T-helper 2 cell (primary cell): ENCODE measurements at places on chromosomes 2 and 18.

GRCh38 chr18:35511428-35511827 is 13.7 kb upstream of the INO80C start:
- no peak for DNase-seq

GRCh38 chr18:21489119-21489750 is 111.3 kb downstream of the ESCO1 start:
- no peak for DNase-seq

DNA sequence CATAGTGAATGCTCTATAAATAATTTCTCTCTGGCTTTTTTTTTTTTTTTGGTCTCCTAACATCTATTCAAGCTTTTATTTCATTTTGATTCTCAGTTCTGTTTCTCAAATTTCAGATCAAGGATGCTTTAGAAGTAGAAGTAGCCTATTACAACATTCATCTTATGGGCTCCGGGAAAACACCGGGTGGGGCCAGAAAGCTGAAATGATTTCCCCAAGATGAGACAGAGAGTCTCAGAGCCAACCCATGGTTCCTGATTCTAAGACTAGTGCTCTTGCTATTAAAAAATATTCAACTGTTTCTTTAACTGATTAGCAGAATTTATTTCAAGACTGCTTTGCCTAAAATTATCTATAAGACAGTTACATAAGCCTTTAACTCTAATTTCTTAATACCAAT is 147.2 kb upstream of the CCDC68 start:
- DNase-seq = no peak

DNA sequence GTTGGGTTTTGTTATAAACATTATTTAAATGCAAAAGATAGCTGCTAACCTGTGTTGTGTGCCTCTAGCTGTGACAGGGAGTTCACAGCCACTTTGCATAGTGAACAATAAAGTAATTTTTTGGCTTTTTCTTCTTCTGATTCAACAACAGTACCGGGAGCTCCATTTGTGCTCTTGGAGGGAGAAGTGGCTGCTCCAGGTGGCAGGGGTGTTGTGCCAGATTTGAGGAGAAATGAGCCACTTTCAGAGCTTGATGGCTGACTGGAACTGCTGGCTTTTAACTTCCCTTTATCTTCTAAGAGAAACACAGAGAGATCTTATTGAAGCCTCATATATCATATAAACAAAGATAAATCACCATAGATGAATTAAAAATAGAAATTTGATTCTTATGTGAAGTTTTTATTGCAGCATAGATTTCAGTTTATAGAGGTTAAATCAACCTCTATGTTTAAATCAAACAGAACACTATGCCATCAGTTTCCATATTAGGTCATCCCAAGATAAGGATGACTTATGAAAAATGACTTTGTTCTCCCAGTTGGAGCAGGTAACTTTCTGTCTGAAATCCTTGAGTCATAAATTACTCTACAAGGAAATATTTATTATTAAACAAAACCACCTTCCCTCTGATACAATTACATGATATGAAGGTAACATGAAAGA is 182.0 kb upstream of the SESTD1 start:
- DNase-seq = no peak

- DNase-seq = no peak
Measured at GRCh38 chr2:238682536-238682935, 165.3 kb upstream of the TWIST2 start.

DNA sequence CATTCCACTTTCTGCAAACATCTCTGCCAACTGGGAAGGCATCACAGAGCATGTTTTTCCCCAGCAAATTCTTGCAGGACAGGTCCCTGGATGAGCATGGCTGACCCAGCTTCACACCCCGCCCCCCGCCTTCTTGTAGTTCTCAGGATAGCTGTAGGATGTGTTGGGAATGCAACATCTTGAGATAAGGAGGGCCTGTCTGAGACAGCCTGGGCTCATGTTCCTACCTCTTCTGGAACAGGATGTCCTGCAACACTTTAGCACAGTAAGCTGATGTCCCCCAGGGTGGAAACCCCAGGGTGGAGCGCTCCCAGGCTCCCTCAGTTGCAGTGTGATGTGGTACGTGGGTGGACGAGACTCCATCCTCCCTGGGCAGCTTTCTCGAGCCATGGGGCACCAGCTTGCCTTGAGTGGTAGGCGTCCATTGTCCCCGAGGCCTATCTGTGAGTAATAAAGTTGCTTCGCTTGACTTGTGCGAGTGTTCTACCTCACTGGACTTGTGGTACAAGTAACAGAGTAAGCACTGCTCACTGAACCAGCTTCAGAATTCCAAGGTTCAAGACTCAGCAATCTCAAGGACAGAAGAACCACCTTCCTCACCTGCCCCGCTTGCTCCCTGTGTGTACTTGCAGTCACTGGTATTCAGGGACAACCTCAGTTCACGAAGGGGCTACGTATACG is 48.6 kb downstream of the EMX1 start:
- DNase-seq = no peak

- no peak for DNase-seq
Measured at GRCh38 chr18:61651880-61652268, 240.9 kb downstream of the RNF152 start.
